Activated naive CD8-positive, alpha-beta T cell treated with anti-CD3 and anti-CD28 coated beads, Interleukin-2, amount 10 ng/mL, durations not matched to agents 7 days and 5 days (primary cell): ENCODE measurements at places on chromosomes 3 and 15. TPM values are rescaled to one million over a fixed set of nuclear protein-coding genes. Genes with fewer than 3 reads are reported as not detected.

- peaks cover 2% of the 10 kb centered on the region for H3K36me3 ChIP-seq
- H3K27me3 ChIP-seq, result peaks cover 7% of the 10 kb centered on the region
- H3K4me1 ChIP-seq, result no peaks in the 10 kb centered on the region
These were observed 155.3 kb upstream of the MBNL1 start for GRCh38 chr3:152113413-152113812.

DNA sequence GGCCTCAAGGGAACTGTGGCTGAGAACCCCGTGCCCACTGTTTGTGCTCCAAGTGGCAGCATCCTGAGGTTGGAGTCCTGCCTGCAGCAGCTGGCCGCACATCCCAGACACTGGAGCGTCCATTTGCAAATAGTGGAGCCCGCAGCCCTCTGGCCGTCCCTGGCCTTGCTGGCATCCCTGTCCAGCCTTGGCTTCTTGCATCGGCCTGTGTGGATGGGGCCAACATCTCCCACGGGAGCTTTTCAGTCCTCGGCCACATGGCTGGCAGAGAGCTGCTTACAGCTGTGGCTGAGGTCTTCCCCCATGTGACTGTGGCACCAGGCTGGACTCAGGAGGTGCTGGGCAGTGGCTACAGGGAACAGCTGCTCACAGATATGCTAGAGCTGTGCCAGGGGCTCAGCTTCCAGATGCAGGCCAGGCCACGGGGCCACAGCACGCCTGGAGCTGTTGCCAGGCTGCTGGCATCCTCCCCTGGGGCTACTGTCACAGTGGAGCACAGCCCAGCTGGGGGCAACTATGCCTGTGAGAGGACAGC lies 71.2 kb downstream of the FAM43A start:
- H3K27ac ChIP-seq, result no peak overlapping the region
- H3K36me3 ChIP-seq, result no peaks in the 10 kb centered on the region
- peaks cover 7% of the 10 kb centered on the region for H3K27me3 ChIP-seq
- DNase-seq, result no peak
- peaks cover 2% of the 10 kb centered on the region for H3K4me1 ChIP-seq

- no peak overlapping the region for H3K27ac ChIP-seq
- DNase-seq, result no peak
- H3K4me1 ChIP-seq, result no peaks in the 10 kb centered on the region
- H3K4me3 ChIP-seq, result no peak overlapping the region
These were observed 170.3 kb downstream of the CD47 start for GRCh38 chr3:107920538-107920937.

- no peak overlapping the region for H3K27ac ChIP-seq
- no peaks in the 10 kb centered on the region for H3K36me3 ChIP-seq
- H3K4me1 ChIP-seq, result no peaks in the 10 kb centered on the region
- DNase-seq, result no peak
- H3K27me3 ChIP-seq, result peaks cover 11% of the 10 kb centered on the region
- H3K4me3 ChIP-seq, result no peak overlapping the region
These were observed 113.9 kb downstream of the RORA start for GRCh38 chr15:61115241-61115640.

DNA sequence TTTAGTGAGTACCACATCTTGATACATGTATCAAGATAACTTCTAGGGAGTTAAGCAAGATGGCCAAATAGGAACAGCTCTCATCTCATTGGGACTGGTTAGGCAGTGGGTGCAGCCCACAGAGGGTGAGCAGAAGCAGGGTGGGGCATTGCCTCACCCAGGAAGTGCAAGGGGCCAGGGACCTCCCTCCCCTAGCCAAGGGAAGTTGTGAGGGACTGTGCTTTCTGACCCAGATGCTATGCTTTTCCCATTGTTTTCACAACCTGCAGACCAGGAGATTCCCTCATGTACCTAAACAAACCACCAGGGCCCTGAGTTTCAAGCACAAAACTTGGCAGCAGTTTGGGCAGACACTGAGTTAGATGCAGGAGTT lies 665.0 kb upstream of the CBLB start:
- DNase-seq, result no peak
- H3K27me3 ChIP-seq, result no peaks in the 10 kb centered on the region
- no peak overlapping the region for H3K4me3 ChIP-seq
- peaks cover 13% of the 10 kb centered on the region for H3K36me3 ChIP-seq
- H3K4me1 ChIP-seq, result peaks cover 11% of the 10 kb centered on the region

- no peak for DNase-seq
- H3K4me3 ChIP-seq, result no peak overlapping the region
- H3K27ac ChIP-seq, result no peak overlapping the region
- peaks cover 12% of the 10 kb centered on the region for H3K27me3 ChIP-seq
- H3K4me1 ChIP-seq, result peaks cover 1% of the 10 kb centered on the region
- no peaks in the 10 kb centered on the region for H3K36me3 ChIP-seq
These were observed 20.2 kb upstream of the DIPK2A start for GRCh38 chr3:143951351-143951971.

- H3K27me3 ChIP-seq, result peaks cover 5% of the 10 kb centered on the region
- H3K4me3 ChIP-seq, result no peak overlapping the region
- H3K4me1 ChIP-seq, result peaks cover 16% of the 10 kb centered on the region
- no peak overlapping the region for H3K27ac ChIP-seq
These were observed 91.1 kb upstream of the KLF13 start for GRCh38 chr15:31235311-31236183.

- H3K4me1 ChIP-seq, result no peaks in the 10 kb centered on the region
- H3K27me3 ChIP-seq, result peaks cover 2% of the 10 kb centered on the region
- no peak overlapping the region for H3K27ac ChIP-seq
- no peak overlapping the region for H3K4me3 ChIP-seq
- no peak for DNase-seq
- H3K36me3 ChIP-seq, result no peaks in the 10 kb centered on the region
These were observed 423.6 kb upstream of the MDFIC2 start for GRCh38 chr3:70736009-70736408.

GRCh38 chr3:159185443-159186050 lies 383.7 kb downstream of the MFSD1 start:
- no peaks in the 10 kb centered on the region for H3K27me3 ChIP-seq
- H3K4me3 ChIP-seq, result no peak overlapping the region
- no peak for DNase-seq

DNA sequence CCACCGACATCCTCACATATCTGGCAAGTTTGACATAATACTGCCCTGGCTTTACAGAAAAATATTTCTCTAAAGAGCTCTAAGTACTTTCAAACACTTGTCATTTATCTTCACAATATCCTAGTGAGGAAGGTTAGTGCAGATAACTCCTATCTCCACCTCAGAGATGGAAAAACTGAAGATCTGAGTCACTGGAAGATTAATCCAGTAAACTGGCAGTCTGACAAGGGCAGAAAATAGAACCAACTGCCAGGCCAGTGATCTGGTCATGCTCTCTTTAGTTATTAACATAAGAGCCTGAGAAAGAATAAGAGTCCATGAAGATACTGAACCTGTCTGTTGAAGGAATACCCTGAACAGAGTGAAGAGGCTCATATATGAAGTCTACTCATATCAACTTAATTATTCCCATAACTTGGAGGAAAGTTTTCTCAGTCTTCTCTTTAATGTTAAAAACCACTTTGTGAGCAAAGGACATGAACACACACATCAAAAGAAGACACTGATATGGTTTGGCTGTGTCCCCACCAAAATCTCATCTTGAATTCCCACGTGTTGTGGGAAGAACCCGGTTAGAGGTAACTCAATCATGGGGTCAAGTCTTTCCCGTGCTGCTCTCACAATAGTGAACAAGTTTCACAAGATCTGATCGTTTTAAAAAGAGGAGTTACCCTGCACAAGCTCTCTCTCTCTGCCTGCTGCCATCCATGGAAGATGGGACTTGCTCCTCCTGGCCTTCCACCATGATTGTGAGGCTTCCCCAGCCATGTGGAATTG lies 61.4 kb downstream of the GOLIM4 start:
- H3K27me3 ChIP-seq, result no peaks in the 10 kb centered on the region
- H3K4me1 ChIP-seq, result peaks cover 2% of the 10 kb centered on the region
- no peak overlapping the region for H3K27ac ChIP-seq
- peaks cover 13% of the 10 kb centered on the region for H3K36me3 ChIP-seq

- no peaks in the 10 kb centered on the region for H3K27me3 ChIP-seq
- peaks cover 59% of the 10 kb centered on the region for H3K36me3 ChIP-seq
- no peak overlapping the region for H3K27ac ChIP-seq
- DNase-seq, result no peak
- H3K4me1 ChIP-seq, result peaks cover 20% of the 10 kb centered on the region
These were observed 128.3 kb downstream of the PLCL2 start for GRCh38 chr3:17013050-17013449.

The SLC24A5 gene
- not detected for total RNA-seq

The ZNF710 gene
- total RNA-seq, result 16.7 TPM

The TMC3 gene
- not detected for total RNA-seq
